ENCODE measurements at places on chromosomes 3 and 15.

- no peak for DNase-seq
Observed at GRCh38 chr15:85711580-85712192, 83.0 kb downstream of the KLHL25 start.

- no peak for DNase-seq
Observed at GRCh38 chr15:53233801-53234200, 443.7 kb upstream of the ONECUT1 start.

DNA sequence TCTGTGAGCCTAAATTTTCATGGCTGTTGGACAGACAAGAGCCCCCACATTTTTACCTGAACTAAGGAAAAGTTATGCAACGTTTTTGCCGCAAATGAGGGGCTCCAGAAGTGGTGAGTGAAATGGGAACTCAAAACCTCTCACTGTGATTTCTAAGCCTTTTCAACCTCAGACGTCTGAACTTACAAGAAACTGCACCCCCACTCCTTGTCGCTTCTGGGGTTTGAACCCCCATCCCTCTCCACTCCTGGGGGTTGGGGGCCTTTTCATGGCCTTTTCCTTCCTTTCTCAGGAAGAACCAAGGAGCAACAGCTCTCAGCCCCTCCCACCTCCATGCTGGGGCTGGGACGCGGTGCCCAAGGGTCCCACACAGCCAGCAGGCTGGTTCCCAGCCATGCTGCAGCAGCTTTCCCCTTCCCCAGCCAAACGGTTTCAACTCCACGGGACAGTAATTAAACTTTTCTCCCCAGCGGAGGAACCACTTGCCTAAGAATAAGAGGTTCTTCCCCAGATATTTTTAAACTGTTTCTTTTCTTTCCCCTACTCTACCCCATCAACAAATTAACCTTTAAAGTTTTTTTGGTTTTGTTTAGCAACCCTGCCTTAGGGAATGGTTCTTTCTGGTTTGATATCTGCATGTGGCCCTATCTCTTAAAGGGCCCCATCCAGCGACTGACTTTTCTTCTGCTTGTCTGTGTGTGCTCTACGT lies 387.6 kb upstream of the CBLB start:
- no peak for DNase-seq

DNA sequence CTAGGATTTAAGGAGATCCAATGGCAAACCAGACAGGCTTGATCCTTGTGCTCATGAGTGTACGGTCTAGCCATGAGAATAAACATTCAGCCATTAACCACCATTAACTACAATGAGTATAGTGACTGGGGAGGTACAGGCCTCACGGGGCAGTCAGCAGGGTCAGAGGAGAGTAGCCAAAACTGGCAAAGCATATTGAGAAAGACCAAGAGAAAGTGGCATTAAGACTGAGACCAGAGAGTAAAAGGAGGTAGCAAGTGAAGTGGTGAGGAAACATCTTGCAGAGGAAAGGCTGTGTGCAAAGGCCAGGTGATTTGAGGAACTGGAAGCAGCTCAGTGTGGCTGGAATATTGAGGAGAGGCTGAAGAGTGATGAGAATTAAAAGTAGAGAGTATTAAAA lies 407.2 kb upstream of the LMCD1 start:
- no peak for DNase-seq

- no peak for DNase-seq
Observed at GRCh38 chr3:11435440-11436165, 163.4 kb downstream of the ATG7 start.

DNA sequence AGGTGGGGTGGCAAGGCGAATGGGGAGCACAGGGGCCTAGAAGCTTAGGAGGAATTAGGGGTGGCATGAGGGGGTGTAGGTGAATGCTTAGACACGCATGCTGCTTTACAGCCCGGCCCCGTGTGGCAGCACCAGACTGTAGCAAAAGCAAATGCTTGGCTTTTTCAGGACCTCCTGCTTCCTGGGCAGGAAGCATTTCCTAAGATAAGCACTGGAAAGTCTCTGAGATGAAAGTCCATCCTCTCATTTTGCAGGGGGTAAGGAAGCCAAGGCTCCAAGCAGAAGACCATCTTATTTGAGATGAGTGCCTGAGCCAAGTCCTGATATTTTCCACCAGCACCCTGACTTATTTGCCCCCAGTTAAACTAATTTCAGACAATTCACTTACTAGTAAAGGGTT lies 12.9 kb downstream of the SSUH2 start:
- no peak for DNase-seq

DNA sequence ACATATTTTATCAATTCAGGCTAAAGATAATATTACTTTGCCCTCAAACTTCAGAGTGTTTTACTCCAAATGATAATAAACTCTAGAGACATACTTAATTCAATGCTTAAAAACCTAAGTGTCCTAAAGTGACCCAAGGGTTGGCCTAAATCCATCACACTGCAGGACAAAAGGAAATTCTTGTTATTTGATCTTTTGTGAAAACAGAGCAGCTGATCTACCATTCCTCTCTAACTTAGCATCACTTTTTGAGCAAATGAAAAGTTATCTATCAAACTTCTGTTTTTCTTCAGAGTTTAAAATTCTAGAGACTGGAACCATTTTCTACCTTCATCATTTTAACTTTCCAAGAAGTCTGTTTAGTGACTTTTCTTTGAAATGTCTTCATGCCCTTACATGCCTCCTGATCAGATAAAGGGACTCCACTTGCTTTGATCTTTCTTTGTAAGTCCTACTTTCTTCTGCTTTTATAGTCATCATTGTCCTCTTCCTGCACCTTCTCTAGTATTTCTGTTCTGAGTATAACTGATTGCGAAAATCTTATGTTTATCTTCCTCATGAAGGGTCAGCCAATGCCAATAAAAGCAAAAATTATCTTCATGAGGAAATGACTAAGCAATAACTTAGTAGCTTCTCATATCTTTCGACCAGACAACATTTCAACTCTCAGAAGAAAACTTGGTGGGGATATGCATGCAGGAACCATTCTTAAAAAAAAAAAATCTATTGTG lies 378.7 kb upstream of the TGFBR2 start:
- DNase-seq, result peak; percentile 13

- no peak for DNase-seq
Observed at GRCh38 chr3:182479419-182480336, 313.6 kb upstream of the ATP11B start.

- DNase-seq, result peak; percentile 4
Observed at GRCh38 chr3:19348941-19349564, 200.7 kb downstream of the KCNH8 start.

DNA sequence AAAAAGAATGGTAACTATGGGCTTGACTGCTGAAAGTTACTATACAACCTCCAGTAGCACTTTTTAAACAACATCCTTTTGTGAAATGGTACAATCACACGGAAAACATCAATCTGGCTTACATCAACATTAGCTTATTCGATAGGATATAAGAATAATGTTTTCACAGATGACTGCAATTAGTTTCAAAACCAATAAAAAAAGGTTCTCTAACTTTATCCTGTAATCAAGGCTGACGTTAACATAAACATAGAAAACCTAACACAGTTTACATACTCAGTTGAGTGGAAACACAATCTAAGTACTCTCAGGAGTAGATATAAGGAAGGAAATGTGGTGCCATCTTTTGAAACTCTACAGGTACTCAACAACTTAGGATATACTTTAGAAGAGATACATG lies 102.2 kb downstream of the DLG1 start:
- no peak for DNase-seq

DNA sequence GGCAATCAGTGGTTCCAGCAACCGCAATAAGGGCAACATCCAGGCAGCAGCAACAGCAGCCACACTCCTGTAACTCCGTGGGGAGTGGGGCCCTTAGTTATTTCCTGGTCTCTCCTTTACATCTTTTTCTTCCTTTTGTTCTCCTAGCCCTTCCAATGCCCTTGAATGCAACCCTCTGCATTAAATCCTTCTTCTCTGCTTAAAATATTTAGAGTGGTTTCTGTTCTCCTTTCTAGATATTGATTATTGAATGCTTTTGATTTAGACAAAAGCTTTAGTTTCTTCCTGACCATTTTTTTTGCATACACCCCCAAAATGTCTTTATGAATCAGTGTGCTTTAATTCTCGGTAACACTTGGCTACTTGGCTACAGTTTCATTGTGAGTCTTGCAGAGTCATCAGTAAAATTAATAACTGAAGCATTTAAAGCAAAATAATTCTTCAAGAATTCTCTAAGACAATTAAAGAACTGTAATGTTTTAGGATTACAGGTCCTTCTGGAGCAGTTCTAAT lies 586.1 kb downstream of the MECOM start:
- no peak for DNase-seq

GRCh38 chr3:159819676-159820075 lies 169.0 kb upstream of the IL12A start:
- DNase-seq, result no peak

DNA sequence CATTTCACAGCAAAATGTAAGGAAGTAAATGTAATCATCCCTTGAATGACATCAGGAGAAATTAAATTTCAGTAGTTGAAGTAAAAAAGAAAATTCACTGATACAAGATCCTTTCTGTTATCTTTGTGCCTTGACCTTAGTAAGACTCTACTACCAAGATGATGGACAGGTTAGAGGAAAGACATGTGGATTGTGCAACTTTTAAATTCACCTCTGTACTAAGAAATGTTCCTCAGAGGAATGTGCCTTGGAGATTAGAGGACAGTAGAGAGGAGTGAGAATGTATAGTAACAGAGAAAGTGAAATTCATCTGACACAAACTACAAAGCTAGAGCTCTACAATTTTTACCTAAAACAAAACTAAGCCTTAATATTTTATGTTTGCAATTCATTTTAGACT lies 375.3 kb downstream of the PLOD2 start:
- no peak for DNase-seq

GRCh38 chr3:131285456-131285855 lies 96.1 kb upstream of the NUDT16 start:
- no peak for DNase-seq

GRCh38 chr15:38102972-38103371 lies 149.7 kb upstream of the SPRED1 start:
- DNase-seq, result no peak

GRCh38 chr3:177295116-177295515 lies 97.8 kb upstream of the TBL1XR1 start:
- DNase-seq, result no peak

DNA sequence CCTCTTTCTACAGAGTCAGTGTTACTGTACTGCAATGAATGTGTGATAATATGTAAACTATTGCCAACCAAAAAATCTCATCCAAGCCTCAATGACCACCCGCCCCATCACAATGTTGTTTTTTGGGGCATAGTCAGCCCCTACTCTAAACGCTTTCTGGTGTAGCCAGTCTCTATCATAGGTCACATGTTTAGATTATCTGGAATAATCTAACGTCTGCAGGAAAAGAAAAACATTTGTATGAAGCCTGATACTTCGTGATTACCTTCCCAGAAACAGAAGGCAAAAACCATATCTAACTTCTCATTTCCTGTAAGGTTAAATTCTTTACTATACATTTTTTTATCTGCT lies 1331.8 kb upstream of the GBE1 start:
- no peak for DNase-seq

GRCh38 chr15:49255966-49256759 lies 86.1 kb downstream of the GALK2 start:
- no peak for DNase-seq

DNA sequence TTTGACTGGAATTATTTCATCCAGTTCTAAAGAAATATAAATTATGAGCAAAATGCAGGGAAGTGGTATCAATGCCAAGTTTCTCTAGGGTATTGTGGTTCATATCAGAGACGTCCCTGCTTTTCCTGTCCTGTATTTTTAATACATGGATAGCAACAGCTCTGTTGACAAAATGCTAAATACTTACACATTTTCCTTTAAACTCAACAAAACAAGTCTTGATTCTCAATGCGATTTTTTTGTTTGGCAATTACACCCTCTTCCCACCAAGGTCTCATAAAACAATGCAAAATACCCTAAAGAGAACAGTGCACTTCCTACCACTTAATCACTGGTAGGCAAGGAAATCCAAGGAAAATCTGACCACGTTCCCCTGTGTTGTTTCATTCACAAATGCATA lies 120.0 kb downstream of the DUT start:
- DNase-seq, result no peak

DNA sequence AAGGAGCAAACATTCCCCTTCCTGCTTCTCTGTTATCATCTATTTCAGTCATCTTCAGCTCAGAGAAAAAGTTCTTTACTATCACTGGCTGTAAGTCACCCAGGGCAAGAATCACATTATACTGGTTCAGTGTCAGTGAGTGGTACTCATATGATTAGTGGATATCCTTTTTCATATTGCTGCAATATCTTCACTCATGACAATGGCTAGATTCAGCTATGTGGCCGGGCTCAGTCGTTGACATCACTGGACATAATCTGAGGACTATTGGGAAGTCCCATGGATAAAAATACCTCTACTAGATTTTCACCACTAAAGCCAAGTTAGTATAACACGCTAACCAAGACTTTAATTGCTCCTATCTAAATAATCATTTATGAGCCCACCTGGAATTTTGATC lies 91.3 kb upstream of the UBE2E2 start:
- DNase-seq, result no peak

Measured in AG08396 (cell line).